ENCODE measurements at places on chromosomes 5 and 9.

DNA sequence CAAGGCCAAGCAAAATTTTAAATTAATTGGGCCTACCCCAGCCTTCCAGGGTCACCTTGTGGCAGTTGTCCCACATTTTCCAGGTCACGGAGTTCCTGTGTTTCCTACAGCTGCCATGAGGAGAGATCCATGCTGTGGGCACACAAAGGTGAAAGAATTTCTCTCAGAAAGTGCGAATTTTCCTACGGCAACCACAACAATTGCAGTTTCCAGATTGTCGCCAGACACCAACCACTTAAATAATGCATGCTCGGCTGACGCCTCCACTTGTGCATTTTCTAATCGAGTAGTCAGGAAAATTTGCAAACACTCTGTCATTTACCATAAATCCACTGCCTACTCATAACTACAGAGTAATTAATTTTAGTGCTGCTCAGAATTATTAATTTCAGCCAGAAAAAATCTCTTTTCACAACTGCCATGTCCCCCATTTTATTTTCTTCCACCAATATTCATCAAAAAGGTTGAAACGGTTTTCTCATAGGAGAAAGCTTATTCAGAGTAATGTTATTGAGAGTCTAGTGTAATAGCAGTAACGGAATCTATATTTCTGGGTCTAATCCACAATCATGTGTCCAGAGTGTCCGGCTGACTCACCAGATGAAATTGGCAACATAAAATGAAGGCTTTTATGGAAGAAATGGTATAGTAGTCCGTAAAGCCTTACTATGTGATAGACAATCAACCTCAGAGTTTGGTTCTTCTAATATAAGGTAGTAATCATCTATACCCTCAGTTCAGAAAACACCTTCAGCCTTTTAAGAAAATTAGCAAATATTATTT is 389.8 kb downstream of the NR2F1-AS1 start:
- DNase-seq: no peak

DNA sequence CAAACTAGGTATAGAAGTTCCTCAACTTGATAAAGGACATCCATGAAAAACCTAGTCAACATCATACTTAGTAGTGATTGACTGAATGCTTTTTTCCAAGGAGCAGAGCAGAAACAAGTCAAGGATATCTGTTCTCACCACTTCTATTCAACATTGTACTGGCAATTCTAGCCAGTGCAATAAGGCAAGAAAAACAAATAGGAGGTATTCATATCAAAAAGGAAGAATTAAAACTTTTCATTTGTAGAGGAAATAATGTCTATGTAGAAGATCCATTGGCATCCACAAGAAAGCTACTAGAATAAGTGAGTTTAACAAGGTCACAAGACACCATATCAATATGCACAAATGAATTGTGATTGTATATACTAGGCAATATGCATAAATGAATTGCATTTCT is 28.2 kb upstream of the ORM1 start:
- DNase-seq: no peak

GRCh38 chr9:16816011-16816410 is 54.5 kb downstream of the BNC2 start:
- DNase-seq: no peak

GRCh38 chr5:67493676-67494075 is 297.1 kb upstream of the CD180 start:
- peak; percentile 5 for DNase-seq

- no peak for DNase-seq
Measured at GRCh38 chr5:15526413-15526812, 26.4 kb downstream of the FBXL7 start.

- peak; percentile 24 for DNase-seq
Measured at GRCh38 chr5:173789031-173789920, 98.9 kb upstream of the CPEB4 start.

GRCh38 chr5:137040024-137040423 is 459.1 kb downstream of the SPOCK1 start:
- no peak for DNase-seq

- DNase-seq: no peak
Measured at GRCh38 chr5:123717139-123717538, 205.2 kb downstream of the CSNK1G3 start.

GRCh38 chr9:116149844-116150243 is 3.7 kb upstream of the PAPPA start:
- no peak for DNase-seq

- no peak for DNase-seq
Measured at GRCh38 chr5:165232509-165233028, 1727.2 kb downstream of the MAT2B start.

DNA sequence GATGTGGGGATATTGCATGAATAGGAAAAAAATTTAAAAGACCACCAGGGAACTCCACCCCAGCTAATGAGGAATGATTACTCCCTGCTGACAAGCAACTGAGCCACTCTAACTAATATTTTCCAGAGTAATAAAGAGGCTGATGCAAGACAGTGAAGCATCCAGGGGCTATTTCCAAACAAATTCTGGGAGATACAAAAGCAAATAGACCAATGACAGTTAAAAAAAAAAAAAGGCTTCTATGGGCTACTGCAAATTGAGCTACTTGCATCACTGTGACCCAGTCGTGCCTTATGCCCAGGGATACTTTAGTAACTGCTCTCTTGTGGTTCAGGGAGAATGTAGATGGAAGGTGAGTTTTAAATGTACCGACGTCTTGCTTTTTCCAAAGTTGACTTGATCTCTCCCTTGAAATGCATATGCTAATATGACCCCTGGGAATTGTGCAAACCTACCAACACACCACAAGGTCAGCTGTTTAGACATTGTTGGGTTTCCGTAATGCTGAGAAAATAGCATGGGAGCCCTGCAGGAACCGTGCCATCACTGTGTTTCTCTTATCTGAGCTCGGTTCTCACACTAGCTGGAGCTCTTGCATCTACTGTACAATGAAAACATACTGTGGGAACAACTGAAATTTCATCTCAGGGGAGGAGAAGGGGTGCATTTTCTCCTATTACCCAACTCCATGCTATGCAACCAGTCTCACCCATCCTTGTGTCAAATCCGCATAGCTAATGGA is 250.6 kb upstream of the MAP3K1 start:
- DNase-seq: no peak

- DNase-seq: no peak
Measured at GRCh38 chr5:16568875-16569580, 47.8 kb downstream of the RETREG1 start.

DNA sequence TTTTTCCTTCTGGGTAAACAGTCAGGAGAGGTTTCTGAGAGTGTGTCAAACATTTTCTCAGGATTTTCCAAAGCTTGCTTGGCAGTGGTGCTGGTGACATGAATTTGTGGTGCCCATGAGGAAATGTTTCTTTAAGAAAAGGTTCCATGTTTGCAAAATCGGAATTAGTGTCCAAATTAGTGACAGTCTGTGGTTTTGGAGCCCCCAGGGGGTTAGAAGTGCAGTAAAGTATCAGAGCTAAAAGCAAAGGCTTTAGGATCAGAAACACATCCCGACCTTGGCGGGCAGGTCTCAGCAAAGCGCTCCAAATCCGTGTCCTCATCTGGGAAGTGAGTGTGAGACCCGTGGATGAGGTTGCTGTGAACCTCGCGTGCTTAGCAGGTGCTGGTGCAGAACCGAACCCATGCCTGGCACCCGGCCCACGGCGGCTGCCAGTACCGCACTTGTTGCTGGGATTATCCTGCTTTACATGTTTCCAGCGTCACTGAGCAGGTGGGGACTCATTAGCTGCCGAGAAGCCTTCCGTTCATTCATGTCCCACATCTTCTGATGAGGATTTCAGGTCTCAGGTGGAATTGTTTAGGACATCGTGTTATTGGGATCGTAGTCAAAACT is 70.8 kb upstream of the COL5A1 start:
- DNase-seq: no peak
